Right atrium auricular region (tissue), 2 donors: ENCODE measurements at places on chromosomes 1 and 21.

- no peak overlapping the region for H3K27ac ChIP-seq
- H3K4me3 ChIP-seq, result no peak overlapping the region
- H3K36me3 ChIP-seq, result no peaks in the 10 kb centered on the region
- peak; percentile 61 for DNase-seq
Observed at GRCh38 chr1:26582836-26583460, 53.4 kb downstream of the RPS6KA1 start.

- peak overlapping the region; percentile 93 for H3K27ac ChIP-seq
- no peak for DNase-seq
- no peaks in the 10 kb centered on the region for H3K4me1 ChIP-seq
- H3K36me3 ChIP-seq, result peaks cover 31% of the 10 kb centered on the region
Observed at GRCh38 chr1:16018749-16019643, 1.2 kb upstream of the HSPB7 start.

DNA sequence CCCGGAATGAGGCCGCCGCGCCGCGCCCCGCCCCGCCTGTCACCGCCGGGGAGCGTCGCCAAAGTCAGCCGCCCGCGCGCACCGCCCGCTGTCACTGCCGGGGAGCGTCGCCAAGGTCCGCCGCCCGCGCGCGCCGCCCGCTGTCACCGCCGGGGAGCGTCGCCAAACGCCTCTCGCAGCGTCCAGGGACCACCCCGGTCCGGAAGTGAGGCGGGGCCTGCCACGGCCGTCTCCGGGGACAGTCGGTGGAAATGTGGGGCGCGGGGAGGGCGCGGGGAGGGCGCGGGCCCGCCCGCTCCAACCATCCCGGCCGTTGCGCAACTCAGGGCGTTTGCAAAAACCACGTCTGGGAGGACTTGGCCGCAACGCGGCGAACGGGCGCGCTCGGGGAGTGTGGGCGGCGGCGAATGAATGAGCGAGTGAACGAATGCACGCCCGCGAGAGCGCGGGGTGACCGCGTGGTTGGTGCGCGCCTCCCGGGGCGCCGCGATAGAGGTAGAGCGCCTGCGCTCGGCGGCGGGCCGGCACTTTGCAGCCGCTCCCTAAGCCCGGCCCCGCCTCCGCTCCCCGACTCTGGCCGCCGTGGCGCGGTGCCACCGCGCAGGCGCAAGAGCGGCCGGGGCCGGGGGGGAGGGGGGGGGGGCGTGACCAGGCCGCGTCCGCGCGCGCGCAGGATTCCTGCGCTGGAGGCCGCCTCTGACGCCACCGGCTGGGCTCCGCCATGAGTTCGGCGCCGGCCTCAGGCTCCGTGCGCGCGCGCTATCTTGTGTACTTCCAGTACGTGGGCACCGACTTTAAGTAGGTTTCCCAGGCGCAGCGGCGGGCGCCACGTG, at the start of the genes ACAP3 and PUSL1:
ACAP3 (minus strand) TSS at position 8 of the 833 bp plus-strand sequence. CDS start 115 bp downstream, outside the sequence.
PUSL1 (plus strand) TSS at position 675 of the 833 bp plus-strand sequence; CDS start at position 722, 47 bp downstream.
- peak within 1 kb of the TSS; percentile 67 for H3K4me3 ChIP-seq
- H3K36me3 ChIP-seq, result peaks cover 20% of the 10 kb centered on the region
- H3K27me3 ChIP-seq, result no peaks in the 10 kb centered on the region
- DNase-seq, result peak; percentile 95
- H3K27ac ChIP-seq, result peak within 1 kb of the TSS; percentile 95
- H3K4me1 ChIP-seq, result no peaks in the 10 kb centered on the region

DNA sequence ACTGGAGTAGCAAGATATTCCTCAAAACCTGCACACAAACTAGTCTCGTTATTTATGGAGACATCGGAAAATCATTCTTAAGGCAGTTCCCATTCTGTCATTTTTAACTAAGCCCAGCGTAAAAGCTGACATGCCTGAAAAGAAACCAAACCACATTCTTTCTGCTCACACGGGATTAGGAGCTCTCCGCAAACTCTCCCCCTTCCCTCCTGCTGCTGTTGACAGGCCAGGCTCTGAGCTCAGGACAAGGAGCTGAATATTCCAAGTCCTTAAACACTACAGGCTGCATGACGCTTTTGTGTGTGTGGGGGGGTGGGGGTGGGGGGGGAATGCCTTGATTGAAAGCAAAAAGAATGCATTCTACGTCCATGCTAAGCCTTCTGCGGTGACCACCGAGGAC, 5.2 kb downstream of the OLIG1 start:
- H3K4me3 ChIP-seq, result no peak overlapping the region
- peaks cover 16% of the 10 kb centered on the region for H3K27me3 ChIP-seq
- no peak overlapping the region for H3K27ac ChIP-seq
- no peaks in the 10 kb centered on the region for H3K36me3 ChIP-seq
- peaks cover 18% of the 10 kb centered on the region for H3K4me1 ChIP-seq

GRCh38 chr1:184330875-184331274, 56.0 kb upstream of the C1orf21 start:
- H3K27me3 ChIP-seq, result no peaks in the 10 kb centered on the region
- H3K4me3 ChIP-seq, result no peak overlapping the region
- no peaks in the 10 kb centered on the region for H3K36me3 ChIP-seq
- peaks cover 17% of the 10 kb centered on the region for H3K4me1 ChIP-seq

GRCh38 chr1:247110627-247111258, 6.6 kb upstream of the ZNF669 start:
- H3K4me1 ChIP-seq, result peaks cover 15% of the 10 kb centered on the region
- H3K27ac ChIP-seq, result peak overlapping the region; percentile 78
- H3K4me3 ChIP-seq, result peak overlapping the region; percentile 74
- no peak for DNase-seq

DNA sequence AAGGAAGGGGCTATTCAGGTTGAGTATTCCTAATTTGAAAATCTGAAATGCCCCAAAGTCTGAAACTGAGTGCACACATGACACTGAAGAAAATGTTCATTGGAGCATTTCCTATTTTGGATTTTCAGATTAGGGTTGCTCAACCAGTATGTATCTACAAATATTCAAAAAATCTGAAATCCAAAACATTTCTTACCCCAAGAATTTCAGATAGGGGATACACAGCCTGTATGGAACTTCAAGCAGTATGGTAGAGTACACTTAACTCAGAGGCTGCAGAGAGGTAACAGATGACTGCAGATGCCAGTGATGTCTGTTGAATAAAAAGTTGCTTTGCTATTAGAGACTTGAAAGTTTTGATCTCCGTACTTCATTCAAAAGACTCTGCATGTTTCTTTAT, 19.0 kb downstream of the YTHDF2 start:
- peaks cover 5% of the 10 kb centered on the region for H3K36me3 ChIP-seq
- no peak overlapping the region for H3K27ac ChIP-seq
- no peaks in the 10 kb centered on the region for H3K27me3 ChIP-seq
- DNase-seq, result no peak

GRCh38 chr1:162056043-162056442, 13.4 kb upstream of the NOS1AP start:
- no peaks in the 10 kb centered on the region for H3K36me3 ChIP-seq
- H3K27ac ChIP-seq, result no peak overlapping the region
- H3K4me1 ChIP-seq, result no peaks in the 10 kb centered on the region
- H3K4me3 ChIP-seq, result no peak overlapping the region

DNA sequence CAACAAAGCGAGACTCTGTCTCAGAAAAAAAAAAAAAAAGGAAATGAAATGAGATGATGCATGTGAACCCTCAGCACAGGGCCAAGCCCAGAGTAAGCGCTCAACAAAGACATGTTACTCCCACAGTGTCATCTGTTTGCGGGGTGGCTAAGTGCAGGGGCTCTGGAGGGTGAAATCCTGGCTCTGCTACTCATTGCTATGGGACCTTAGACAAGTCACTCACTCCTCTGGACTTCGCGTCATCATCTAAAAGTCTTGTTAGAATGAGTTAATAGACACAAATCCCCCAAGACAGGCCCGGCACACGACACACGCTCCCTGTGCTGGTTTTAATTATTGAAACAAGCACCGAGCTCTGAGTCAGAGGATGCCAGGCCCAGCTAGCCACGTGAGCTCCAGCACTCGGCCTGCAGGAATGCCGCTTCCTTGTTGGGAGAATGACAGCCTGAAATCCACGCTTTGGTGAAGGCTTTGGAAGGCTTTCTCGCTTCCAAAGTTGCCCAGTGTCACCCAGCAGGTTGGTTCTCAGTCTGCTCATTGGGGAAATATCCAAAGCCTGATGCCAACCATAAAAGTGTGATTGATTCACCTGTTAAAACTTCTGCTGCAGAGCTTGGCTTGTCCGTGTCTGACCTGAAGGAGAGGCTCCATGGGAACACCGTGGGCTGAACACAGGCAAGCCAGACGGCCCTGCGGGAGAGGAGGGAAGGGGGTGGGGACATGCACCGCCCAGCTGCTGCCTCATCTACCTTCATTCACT, 36.7 kb upstream of the TARDBP start:
- H3K4me3 ChIP-seq, result no peak overlapping the region
- no peaks in the 10 kb centered on the region for H3K4me1 ChIP-seq
- no peak overlapping the region for H3K27ac ChIP-seq
